ENCODE measurements at places on chromosomes 1 and 21. TPM values are rescaled to one million over a fixed set of nuclear protein-coding genes. Genes with fewer than 3 reads are reported as not detected.

Gene FALEC
- not detected for total RNA-seq

Gene CENPF
- total RNA-seq = 46.2 TPM

DNA sequence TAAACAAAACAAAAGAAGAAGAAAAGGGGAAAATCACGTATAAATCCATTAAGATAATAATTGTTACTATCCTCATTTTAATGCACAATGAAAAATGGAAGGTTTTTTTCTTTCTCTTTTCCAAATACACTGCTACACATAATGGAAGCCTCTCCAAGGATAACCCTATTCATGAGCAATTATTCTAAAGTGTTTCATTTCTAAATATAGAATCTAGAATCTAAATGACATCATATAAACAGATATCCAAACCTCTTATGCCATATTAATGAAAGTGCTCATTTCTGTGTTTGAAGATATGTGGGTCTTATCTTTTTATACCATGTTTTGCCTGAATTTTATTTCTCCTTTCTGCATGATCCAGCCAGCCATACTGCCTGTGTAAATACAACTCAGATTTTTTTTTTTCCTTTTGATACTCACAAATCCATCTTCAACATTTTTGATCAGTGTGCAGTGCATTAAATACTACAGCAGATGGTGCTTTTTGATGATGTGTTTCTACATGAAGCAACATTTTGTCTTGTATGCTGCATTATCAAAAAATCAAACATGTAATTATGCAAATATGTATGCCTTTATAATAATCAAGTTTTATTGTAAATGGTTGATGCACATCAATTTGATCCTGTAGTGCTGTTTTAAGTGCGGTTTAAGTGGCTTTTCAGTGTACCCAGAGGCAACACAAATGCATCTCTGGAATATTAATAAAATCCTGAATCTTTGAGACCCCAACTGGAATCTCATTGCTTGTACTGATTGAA is 625.6 kb upstream of the PTBP2 start:
- no peak for DNase-seq

Gene DENND2C
- total RNA-seq = 8.8 TPM

Gene CHAF1B
- 2.5 TPM for total RNA-seq

- DNase-seq = no peak
Observed at GRCh38 chr1:156438278-156438987, 62.1 kb downstream of the MEF2D start.

GRCh38 chr21:18716578-18717138 is 313.1 kb upstream of the TMPRSS15 start:
- DNase-seq = no peak

Gene HPCA
- not detected for total RNA-seq

Gene IFNAR2
- 16.6 TPM for total RNA-seq

GRCh38 chr21:33543505-33544129 is 779 bp downstream of the SON start:
- DNase-seq = no peak

- DNase-seq = no peak
Observed at GRCh38 chr1:239247285-239247684, 139.1 kb upstream of the CHRM3 start.

Gene IPO13
- 11.5 TPM for total RNA-seq

- no peak for DNase-seq
Observed at GRCh38 chr1:6198646-6199297, 623 bp downstream of the RPL22 start.

- DNase-seq = no peak
Observed at GRCh38 chr1:197041486-197042353, 25.3 kb downstream of the F13B start.

Gene TBX15
- 5.2 TPM for total RNA-seq

Gene TMEM81
- total RNA-seq = 0.74 TPM

Gene SYT2
- total RNA-seq = 0.21 TPM

Gene RGS13
- total RNA-seq = 3.4 TPM

Gene KIF26B
- total RNA-seq = 12.2 TPM

Gene GCSAML
- total RNA-seq = 1.1 TPM

DNA sequence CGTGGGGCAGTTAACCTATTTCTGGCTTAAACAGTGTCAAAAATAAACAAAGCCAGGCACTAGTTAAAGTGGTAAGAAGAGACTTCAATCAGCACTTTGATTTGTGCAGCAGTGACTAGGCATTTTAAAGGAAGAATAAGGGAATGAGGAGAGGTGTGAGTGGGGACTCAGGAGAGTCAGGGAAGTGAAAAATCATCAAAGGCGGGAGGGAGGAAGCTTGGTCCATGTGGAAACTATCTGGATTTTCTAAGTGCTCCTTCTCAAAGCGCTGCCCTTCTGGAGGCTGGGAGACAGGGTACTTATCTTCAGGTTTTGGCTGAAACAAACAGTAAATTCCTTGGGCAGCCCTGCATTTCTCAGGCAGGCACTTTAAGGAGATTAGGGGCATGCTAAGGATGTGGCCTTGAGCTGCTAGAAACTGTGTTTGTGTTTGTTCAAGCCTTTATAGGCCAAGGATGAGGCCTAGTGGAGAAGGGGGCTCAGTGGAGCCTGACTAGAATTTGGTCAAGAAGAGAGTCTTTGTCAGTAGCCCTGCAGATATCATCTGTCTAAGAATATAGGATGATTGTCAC is 486.5 kb downstream of the SIPA1L2 start:
- DNase-seq = no peak

DNA sequence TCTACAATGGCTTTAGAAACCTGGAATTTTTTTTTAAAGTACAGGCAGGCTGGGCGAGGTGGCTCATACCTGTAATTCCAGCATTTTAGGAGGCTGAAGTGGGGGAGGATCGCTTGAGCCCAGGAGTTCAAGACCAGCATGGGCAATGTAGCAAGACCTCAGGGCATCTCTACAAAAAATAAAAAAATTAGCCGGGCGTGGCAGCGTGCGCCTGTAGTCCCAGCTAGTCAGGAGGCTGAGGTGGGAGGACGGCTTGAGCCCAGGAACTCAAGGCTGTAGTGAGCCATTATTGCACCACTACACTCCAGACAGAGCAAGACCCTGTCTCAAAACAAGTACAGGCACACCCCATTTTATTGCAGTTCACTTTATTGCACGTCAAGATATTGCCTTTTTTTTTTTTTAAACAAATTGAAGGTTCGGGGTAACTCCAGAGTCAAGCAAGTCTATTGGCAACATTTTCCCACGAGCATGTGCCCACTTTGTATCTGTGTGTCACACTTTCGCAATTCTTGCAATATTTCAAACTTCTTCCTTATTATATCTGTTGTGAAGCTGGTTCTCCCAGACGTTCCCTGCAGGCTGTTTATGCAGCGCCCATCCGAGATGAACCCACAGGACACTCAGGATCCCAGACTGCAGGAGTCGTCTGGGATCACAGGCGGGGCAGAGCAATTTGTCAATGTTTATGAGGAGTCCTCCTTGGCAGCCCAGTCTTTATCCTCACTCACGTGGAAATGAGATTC is 4.7 kb downstream of the HES2 start:
- DNase-seq = no peak

DNA sequence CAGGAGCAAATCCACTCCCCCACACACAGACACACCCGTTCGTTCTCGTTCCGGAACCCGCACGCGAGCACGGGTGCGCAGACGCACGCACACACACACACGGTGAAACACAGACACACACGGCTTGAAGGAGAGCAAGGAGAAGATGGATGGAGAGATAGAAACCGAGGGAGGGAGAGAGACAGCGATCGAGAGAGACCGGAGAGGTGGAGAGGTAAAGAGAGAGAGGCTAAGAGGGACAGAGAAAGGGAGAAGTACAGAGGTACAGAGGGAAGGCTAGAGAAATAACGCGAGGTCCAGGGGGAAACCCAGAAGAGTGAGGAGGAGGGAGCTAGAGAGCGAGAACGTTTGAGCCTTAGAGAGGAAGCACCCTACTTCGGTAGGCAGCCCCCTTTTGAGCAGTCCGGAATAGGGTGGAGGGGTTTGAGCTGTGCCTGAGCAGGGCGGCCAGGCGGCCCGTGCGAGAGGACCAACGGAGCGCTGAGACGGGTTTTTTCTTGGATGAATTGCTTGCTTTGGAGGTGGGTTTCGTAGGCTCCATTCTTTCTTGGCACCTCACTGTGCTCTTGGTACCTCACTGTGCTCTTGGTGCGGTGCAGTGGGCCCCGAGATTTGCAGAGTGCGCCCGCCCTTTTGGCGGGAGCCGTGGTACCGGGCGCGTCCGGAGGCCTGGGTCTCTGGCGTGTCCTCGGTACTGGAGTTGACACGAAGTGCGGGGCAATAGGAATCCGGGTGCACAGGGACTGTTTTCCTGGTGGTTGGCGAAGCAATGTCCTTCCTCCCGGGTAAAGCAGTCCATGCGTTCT is 88.4 kb upstream of the RHOU start:
- DNase-seq = no peak

GRCh38 chr1:22452481-22452957 is 868 bp downstream of the ZBTB40 start:
- peak; percentile 50 for DNase-seq

Gene SHE
- 17.7 TPM for total RNA-seq

Gene HNRNPU
- 440 TPM for total RNA-seq

GRCh38 chr1:157937744-157938143 is 55.7 kb upstream of the KIRREL1 start:
- no peak for DNase-seq

Gene CTTNBP2NL
- total RNA-seq = 19.9 TPM

GRCh38 chr1:22485431-22485830 is 33.8 kb downstream of the ZBTB40 start:
- no peak for DNase-seq

Gene OR2T11
- not detected for total RNA-seq

Gene NHLH1
- total RNA-seq = not detected

- no peak for DNase-seq
Observed at GRCh38 chr1:18574754-18575153, 55.9 kb upstream of the PAX7 start.

Gene MSH4
- 0.90 TPM for total RNA-seq

GRCh38 chr1:76351655-76352054 is 277.1 kb downstream of the ST6GALNAC3 start:
- DNase-seq = no peak

DNA sequence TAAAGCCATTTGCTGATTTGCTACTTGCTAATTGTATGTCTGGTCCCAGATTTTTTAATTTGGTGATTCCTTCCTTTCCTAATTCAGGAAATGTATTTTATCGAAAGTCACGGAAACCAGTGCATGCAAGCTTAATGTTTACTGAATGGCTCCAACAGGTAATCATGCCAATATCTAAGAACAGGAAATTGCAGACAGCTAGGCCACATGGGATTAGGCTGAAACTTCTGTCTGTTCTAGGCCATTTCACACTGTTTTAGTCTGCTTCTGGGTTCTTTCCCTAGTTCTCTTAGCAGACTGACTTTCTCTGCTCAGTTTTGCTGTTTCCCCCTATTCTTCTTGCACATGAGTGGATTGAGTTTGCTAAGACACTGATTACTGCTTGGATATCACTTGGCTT is 111.4 kb downstream of the NTNG1 start:
- no peak for DNase-seq

- no peak for DNase-seq
Observed at GRCh38 chr21:32826329-32827167, 55.0 kb upstream of the PAXBP1 start.

DNA sequence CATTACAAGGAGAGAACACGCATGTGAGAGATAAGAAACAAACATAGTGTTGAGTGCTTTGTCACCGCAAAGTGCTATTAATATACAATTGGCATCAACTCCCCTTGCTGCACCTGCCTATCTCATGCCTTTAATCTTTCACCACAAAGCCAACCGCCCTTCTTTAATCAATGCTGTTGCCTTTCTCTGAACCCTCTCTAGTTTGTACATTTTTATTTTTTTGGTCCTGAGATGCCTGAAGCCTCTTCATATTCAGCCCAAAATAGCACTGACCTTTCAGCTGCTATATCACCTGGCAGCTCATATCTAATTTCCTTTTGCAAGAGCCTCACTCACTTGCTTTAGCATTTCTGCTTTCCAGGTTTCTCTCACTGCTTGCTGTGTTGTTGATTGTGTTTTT is 504.7 kb downstream of the NUF2 start:
- no peak for DNase-seq

Gene ADAMTSL4
- 35.5 TPM for total RNA-seq

GRCh38 chr1:86640161-86640670 is 64.2 kb upstream of the SH3GLB1 start:
- no peak for DNase-seq

All from urinary bladder (tissue), 4 donors.